ENCODE measurements at places on chromosomes 13 and 19. TPM values are rescaled to one million over a fixed set of nuclear protein-coding genes. Genes with fewer than 3 reads are reported as not detected.

DNA sequence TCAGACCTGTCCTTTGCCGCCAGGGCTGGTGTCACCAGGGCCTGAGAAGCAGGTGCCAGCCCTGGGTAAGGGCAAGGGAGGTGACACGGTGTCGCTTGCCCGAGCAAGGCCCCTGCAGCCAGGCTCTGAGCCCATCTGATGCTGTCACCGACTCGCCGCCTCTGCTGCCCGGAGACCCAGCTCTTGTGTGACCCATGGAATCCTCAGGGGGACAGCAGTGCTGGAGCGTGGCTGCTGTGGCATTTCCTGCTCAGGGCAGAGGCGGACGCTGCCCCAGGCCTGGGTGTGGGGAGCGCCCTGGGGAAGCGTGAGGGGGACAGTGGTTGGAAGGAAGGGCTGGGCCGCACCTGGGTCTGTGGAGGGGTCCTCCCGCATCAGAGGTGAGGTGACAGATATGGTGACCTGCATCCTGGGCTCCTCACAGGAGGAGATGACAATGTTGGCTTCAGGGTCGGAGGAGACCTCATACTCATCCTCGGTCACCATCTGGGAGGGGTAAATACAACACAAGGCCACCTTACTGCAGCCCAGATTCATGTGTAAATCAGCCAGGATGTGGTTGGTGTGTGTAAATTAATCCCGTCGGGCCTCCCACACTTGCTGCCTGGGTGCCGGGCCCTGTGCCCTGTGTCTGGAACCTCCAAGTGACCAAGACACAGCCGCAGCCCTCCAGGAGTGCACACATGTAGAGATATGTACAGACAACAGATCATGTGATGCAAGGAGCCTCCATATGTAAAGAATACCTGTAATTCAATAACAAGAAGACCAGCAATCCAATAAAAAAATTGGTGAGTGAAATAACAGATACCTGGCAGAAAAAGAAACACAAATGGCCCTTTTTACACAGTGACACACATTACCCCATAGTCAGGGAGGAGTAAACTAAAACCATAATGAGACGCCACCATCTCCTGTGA, 27.6 kb upstream of the MATK start:
- no peak for DNase-seq
- H3K4me1 ChIP-seq, result no peaks in the 10 kb centered on the region
- H3K36me3 ChIP-seq, result no peaks in the 10 kb centered on the region
- H3K27me3 ChIP-seq, result no peaks in the 10 kb centered on the region
- no peak overlapping the region for H3K27ac ChIP-seq

The LINGO3 gene
- total RNA-seq, result not detected

- H3K4me1 ChIP-seq, result peaks cover 77% of the 10 kb centered on the region
- H3K4me3 ChIP-seq, result peak overlapping the region; percentile 70
- H3K36me3 ChIP-seq, result peaks cover 5% of the 10 kb centered on the region
- H3K27me3 ChIP-seq, result no peaks in the 10 kb centered on the region
- no peak for DNase-seq
These were observed 2.8 kb upstream of the CIRBP start for GRCh38 chr19:1266129-1266915.

DNA sequence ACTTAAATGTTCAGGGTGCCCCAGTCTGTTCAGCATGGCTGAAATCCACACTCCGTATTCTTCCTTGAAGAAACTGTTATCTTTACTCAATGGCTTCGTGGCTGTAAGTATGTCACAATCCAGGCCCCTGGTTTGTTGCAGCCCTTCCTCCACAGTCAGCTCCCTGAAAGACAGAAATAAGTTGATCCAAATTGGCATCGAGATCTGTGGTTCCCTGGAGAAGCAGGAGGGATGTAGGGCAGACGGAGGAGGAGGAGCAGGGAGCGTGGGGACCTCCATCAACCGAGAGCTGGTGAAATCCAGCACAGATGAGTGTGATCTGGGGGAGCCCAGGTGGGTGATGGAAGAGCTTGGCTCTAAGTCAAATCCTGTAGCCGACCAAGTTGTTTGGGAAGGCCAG, 304 bp downstream of the TSPAN16 start:
- no peaks in the 10 kb centered on the region for H3K36me3 ChIP-seq
- no peaks in the 10 kb centered on the region for H3K27me3 ChIP-seq
- H3K27ac ChIP-seq, result peak overlapping the region; percentile 46
- H3K4me3 ChIP-seq, result no peak overlapping the region
- H3K4me1 ChIP-seq, result peaks cover 12% of the 10 kb centered on the region

The ZNF90 gene
- 2.4 TPM for total RNA-seq

DNA sequence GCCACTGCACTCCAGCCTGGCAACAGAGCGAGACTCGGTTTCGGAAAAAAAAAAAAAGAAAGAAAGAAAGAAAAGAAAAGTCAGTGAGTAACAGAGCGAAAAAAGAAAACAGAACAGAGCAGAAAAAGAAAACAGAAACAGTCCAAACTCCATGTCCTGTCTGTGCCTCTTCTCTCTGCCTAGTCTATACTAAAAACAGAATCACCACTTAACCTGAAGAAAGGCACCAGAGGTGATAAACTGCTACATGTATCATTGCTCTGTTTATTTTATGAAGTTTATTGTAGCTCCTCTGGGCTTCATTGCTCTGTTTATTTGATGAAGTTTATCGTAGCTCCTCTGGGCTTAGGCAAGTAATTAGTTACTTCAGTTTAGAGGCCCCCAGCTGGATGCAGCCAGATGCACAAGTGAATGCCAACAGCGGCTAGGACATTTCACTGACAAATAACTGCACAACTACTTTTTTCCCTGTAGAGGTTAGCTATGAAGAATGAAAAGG, 39.2 kb downstream of the TBC1D4 start:
- no peak overlapping the region for H3K27ac ChIP-seq
- DNase-seq, result no peak
- H3K27me3 ChIP-seq, result no peaks in the 10 kb centered on the region

The ZFP36 gene
- total RNA-seq, result 315 TPM

The LRRC63 gene
- 3.6 TPM for total RNA-seq

- no peak for DNase-seq
- H3K27ac ChIP-seq, result no peak within 1 kb of the TSS
- no peaks in the 10 kb centered on the region for H3K4me1 ChIP-seq
- H3K27me3 ChIP-seq, result peaks cover 23% of the 10 kb centered on the region
- H3K4me3 ChIP-seq, result no peak within 1 kb of the TSS
- no peaks in the 10 kb centered on the region for H3K36me3 ChIP-seq
These were observed at the start of gene SHISA7 for GRCh38 chr19:55443045-55443823. TSS of gene SHISA7 (minus strand) at chr19:55443300. CDS start at chr19:55442863, 437 bp downstream.

The PRKCG gene
- total RNA-seq, result not detected

- no peaks in the 10 kb centered on the region for H3K36me3 ChIP-seq
- H3K4me1 ChIP-seq, result no peaks in the 10 kb centered on the region
- no peak overlapping the region for H3K27ac ChIP-seq
- no peak overlapping the region for H3K4me3 ChIP-seq
These were observed 14.6 kb downstream of the KBTBD7 start for GRCh38 chr13:41179593-41180250.

- H3K4me3 ChIP-seq, result peak overlapping the region; percentile 16
- peaks cover 23% of the 10 kb centered on the region for H3K4me1 ChIP-seq
- no peaks in the 10 kb centered on the region for H3K27me3 ChIP-seq
- H3K36me3 ChIP-seq, result no peaks in the 10 kb centered on the region
These were observed 444.8 kb downstream of the FOXO1 start for GRCh38 chr13:40221460-40222201.

GRCh38 chr19:49194408-49194807, 36.8 kb downstream of the TRPM4 start:
- H3K4me3 ChIP-seq, result no peak overlapping the region
- H3K27me3 ChIP-seq, result no peaks in the 10 kb centered on the region
- H3K36me3 ChIP-seq, result peaks cover 26% of the 10 kb centered on the region
- H3K27ac ChIP-seq, result no peak overlapping the region
- H3K4me1 ChIP-seq, result peaks cover 5% of the 10 kb centered on the region

GRCh38 chr13:98606296-98606695, 29.4 kb upstream of the STK24 start:
- no peak overlapping the region for H3K27ac ChIP-seq
- no peak overlapping the region for H3K4me3 ChIP-seq
- no peak for DNase-seq
- H3K27me3 ChIP-seq, result no peaks in the 10 kb centered on the region
- no peaks in the 10 kb centered on the region for H3K36me3 ChIP-seq

- H3K27me3 ChIP-seq, result no peaks in the 10 kb centered on the region
- H3K27ac ChIP-seq, result no peak overlapping the region
- peak overlapping the region; percentile 55 for H3K4me3 ChIP-seq
- no peak for DNase-seq
- no peaks in the 10 kb centered on the region for H3K4me1 ChIP-seq
These were observed 106.8 kb downstream of the NHLRC3 start for GRCh38 chr13:39144941-39145533.

- H3K27ac ChIP-seq, result no peak overlapping the region
- H3K27me3 ChIP-seq, result peaks cover 37% of the 10 kb centered on the region
- DNase-seq, result no peak
- H3K4me1 ChIP-seq, result peaks cover 37% of the 10 kb centered on the region
- H3K36me3 ChIP-seq, result no peaks in the 10 kb centered on the region
These were observed 621 bp downstream of the SOX21 start for GRCh38 chr13:94711561-94712286.

GRCh38 chr19:22603518-22604440, 30.3 kb upstream of the ZNF492 start:
- no peak overlapping the region for H3K27ac ChIP-seq
- H3K36me3 ChIP-seq, result no peaks in the 10 kb centered on the region
- H3K4me1 ChIP-seq, result no peaks in the 10 kb centered on the region
- H3K27me3 ChIP-seq, result no peaks in the 10 kb centered on the region
- no peak overlapping the region for H3K4me3 ChIP-seq

The WDR62 gene
- total RNA-seq, result 0.99 TPM

DNA sequence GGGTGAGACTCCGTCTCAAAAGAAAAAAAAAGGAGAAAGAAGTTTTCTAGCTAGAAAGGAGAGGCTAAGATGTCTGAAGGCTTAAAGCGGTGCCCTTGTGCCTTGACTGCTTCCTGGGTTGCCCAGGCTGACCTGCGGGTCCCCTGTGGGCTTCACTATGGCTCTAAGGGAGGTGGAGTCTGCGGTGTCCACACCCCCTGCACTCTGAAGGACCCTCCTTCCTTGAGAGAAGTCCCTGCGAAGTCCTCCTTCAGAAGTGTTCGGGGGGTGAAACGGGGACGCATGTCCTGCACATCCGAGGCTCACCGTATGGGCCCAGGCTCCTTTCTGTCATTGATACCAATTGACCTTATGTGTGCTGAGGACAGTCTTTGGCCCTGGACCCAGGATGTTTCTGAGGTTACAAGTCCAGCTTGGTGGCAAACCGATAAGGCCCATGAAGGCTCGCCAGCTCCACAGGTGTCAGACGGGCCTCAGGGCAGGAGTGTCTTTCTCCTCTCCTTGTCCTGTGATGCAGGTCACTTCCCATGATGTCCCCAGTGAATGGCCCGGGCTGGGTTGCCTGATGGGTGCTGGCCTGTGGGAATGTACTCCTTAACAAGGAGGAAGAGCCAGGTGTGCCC, 11.6 kb upstream of the RNF113B start:
- H3K36me3 ChIP-seq, result no peaks in the 10 kb centered on the region
- H3K4me3 ChIP-seq, result no peak overlapping the region
- no peak overlapping the region for H3K27ac ChIP-seq
- H3K27me3 ChIP-seq, result no peaks in the 10 kb centered on the region

The EFNA2 gene
- not detected for total RNA-seq

DNA sequence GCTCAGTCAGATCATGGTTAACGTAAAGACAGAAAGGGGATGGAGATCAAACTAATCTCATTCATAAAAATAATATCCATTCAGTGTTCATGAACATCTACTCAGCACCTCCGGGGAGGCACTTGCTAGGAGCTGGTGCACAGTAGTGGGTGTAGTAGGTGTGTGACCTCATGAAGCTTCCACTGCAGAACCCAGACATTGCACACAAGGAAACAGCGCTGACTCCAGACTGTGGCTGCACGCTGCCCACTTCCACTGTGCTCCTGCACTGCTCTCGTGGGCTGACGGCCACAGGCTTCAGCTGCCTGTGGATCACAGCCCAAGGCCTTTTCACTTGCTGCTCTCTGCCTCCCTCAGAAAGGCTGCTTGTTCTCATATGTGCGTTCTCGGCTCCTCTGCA, 214.4 kb upstream of the ZNF507 start:
- no peak for DNase-seq
- no peak overlapping the region for H3K27ac ChIP-seq
- H3K4me3 ChIP-seq, result no peak overlapping the region
- H3K4me1 ChIP-seq, result no peaks in the 10 kb centered on the region

The WDR87 gene
- total RNA-seq, result not detected

DNA sequence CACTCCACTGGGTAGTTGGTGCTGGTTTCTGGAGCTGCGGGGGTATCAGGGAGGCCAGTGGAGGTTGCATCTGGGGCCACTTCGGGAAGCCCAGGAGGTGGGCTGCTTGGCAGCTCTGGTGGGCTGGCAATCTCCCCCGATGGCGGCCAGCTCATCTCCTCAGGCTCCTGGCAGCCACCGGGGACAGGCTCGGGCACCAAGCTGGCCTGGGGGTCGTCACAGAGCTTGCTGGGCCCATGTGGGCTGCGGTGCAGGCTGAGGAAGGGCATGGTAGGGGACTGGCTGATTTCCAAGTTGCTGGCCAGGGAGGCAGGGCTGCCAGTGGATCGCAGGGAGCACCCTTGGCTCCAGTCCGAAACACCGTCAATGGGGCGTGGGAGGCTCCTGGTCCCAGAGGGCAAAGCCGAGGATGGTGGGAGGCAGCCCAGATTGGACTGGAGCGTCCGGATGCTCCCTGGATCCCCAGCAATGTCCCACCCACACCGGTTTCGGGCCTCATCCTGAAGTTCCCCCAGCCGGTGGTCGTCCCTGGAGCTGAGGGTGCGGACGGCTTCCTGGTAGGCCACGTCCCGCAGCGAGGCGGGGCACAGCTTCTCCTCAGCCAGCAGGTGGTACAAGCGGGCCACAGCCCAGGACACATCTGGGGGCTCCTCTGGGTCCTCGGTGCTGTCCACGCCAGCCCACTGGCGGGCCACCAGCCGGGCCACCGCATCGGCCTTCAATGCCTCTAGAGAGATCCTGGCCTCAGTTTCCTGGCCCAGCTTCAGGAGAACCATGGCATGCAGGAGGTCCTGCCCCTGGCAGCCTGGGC, 13.8 kb downstream of the TICAM1 start:
- H3K4me1 ChIP-seq, result peaks cover 17% of the 10 kb centered on the region
- H3K36me3 ChIP-seq, result peaks cover 21% of the 10 kb centered on the region
- H3K4me3 ChIP-seq, result no peak overlapping the region
- no peak for DNase-seq

The CACNA1A gene
- total RNA-seq, result 2.3 TPM

DNA sequence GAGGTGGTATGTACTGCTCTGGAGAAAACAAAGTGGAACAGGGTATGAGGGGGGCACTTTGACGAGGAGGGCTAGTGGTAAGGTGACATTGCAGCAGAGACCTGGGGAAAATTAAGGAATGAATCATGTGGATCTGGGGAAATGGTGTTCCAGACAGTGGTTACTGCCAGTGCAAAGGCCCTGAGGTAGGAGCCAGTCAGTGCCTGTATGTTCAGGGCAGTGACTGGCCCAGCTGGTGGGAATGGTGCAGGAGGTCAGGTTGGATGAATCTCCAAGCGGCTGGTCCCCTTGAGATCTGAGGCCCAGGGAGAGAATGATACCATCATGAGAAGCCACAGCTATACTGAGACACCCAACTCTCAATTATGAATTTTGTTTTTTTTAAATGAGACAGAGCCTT, 4.9 kb downstream of the VAV1 start:
- H3K27me3 ChIP-seq, result no peaks in the 10 kb centered on the region
- no peak overlapping the region for H3K27ac ChIP-seq
- H3K4me3 ChIP-seq, result no peak overlapping the region
- H3K4me1 ChIP-seq, result no peaks in the 10 kb centered on the region
- no peaks in the 10 kb centered on the region for H3K36me3 ChIP-seq

The FUT2 gene
- not detected for total RNA-seq
